ENCODE measurements at places on chromosomes 5 and 9. TPM values are rescaled to one million over a fixed set of nuclear protein-coding genes. Genes with fewer than 3 reads are reported as not detected.

Gene GFM2
- total RNA-seq, result 31.2 TPM

Gene PCDHA1
- not detected for total RNA-seq

Gene C5
- 2.6 TPM for total RNA-seq

Gene MRPL41
- total RNA-seq, result 101 TPM

Gene UGT3A1
- total RNA-seq, result not detected

Gene BARHL1
- not detected for total RNA-seq

Gene PCDHGC3
- 38.6 TPM for total RNA-seq

Gene BAAT
- total RNA-seq, result not detected

Gene MARVELD2
- total RNA-seq, result 0.71 TPM

Gene MPDZ
- total RNA-seq, result 21.3 TPM

Gene SPATA31C1
- total RNA-seq, result not detected

Gene PCDHB10
- 0.58 TPM for total RNA-seq

Gene FLT4
- not detected for total RNA-seq

Gene FOXD4L6
- total RNA-seq, result not detected

Gene UBE2QL1
- total RNA-seq, result not detected

Gene SGTB
- total RNA-seq, result 26.6 TPM

Gene PITX1
- total RNA-seq, result 6.1 TPM

Gene HTR1A
- total RNA-seq, result not detected

Gene ADAMTS13
- total RNA-seq, result 0.86 TPM

Gene ZNF169
- 3.2 TPM for total RNA-seq

Gene ADAMTSL2
- total RNA-seq, result not detected

All from myometrial cell (primary cell).